ENCODE measurements at places on chromosomes 16 and 17. TPM values are rescaled to one million over a fixed set of nuclear protein-coding genes. Genes with fewer than 3 reads are reported as not detected.

The VAT1L gene
- polyA plus RNA-seq: not detected

The SOX9 gene
- not detected for polyA plus RNA-seq

The KRTAP9-1 gene
- polyA plus RNA-seq: not detected

The PRSS22 gene
- polyA plus RNA-seq: 0.23 TPM

The CCL8 gene
- not detected for polyA plus RNA-seq

The CCL4 gene
- 1,008 TPM for polyA plus RNA-seq

Measured in immature natural killer cell (primary cell).